ENCODE measurements at places on chromosomes 5 and 9.

GRCh38 chr5:137075163-137075970 is 423.8 kb downstream of the SPOCK1 start:
- DNase-seq = peak; percentile 79

- DNase-seq = no peak
Observed at GRCh38 chr9:2872931-2873323, 29.0 kb upstream of the PUM3 start.

DNA sequence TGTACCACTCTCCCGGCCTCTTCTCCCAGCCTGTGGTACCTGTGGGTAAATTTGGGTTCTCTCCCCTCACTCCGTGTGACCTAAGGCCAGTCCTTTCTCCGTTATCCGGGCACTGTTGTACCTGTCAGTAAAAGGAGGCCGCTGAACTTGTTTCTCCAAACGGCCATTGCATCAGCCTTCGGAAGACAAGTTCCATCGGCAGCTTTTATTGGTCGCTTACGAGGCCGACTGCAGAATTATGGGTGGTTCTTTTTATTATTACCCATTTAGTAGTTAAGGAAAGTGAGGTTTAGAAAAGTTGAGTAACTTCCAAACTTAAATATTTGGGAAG is 558 bp downstream of the GRPEL2 start:
- peak; percentile 48 for DNase-seq

- peak; percentile 68 for DNase-seq
Observed at GRCh38 chr9:98248737-98249474, 6.5 kb downstream of the TBC1D2 start.

GRCh38 chr5:140801494-140801841 is 611 bp downstream of the PCDHA3 start:
- DNase-seq = no peak

DNA sequence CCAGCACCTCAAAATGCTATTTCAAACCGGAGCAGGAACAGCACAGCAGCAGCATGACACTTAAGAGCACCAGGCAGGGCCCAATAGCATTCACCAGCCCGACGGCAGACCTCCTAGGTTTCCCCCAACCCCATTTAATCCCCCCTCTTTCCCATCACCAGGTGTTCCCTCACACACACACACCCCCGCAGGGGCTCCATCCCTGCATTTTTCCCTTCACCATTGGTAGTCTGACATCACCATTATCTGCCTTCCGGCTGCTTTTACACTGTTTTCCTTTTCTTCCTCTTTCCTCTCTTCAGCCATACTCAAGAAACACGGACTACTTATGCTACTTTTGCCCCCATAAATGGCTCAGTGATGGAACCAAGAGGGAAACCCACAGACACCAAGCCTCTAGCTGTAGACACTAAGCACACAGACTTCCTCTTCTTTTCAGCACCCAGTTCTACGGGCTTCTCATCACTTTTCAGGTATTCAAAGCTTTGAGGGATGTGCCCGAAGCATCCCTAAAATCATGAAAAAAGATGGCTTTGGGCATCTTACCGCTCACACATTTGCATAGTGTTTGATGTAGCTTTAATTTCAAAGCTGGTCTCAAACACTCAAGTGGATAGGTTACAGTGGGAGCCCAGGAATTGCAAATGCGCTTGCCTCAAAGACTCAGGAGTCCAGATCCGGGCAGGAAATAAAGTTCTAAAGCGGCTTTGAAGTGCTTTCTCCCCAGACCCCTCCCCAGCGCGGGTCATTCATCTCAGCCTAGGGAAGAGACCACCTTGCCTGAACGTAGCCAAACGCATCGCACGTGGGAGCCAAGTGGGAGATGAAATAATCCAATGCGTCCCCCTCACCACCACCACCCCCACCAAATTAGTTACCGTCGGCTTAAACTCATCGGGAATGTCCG is 141.5 kb downstream of the TSSK1B start:
- no peak for DNase-seq

DNA sequence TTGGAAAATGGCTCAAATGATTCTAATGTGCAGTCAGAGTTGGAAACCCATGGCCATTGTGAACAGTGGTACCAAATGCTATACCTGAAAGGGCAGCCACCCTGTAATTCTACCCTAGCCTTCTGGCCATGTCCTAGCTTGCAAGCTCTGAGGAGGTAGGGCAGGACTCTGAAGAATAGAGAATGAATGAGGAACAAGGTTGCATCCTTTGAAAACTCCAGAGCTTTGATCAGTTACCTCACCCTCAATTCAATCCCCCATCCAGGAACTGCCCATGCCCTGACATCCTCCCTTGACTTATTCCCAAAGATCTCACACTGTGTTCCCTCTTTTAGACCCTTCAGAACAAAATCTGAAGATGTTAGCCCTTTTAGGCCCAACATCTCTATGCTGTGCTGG is 17.8 kb upstream of the ERMP1 start:
- no peak for DNase-seq

- DNase-seq = no peak
Observed at GRCh38 chr5:1728846-1729245, 70.8 kb downstream of the MRPL36 start.

DNA sequence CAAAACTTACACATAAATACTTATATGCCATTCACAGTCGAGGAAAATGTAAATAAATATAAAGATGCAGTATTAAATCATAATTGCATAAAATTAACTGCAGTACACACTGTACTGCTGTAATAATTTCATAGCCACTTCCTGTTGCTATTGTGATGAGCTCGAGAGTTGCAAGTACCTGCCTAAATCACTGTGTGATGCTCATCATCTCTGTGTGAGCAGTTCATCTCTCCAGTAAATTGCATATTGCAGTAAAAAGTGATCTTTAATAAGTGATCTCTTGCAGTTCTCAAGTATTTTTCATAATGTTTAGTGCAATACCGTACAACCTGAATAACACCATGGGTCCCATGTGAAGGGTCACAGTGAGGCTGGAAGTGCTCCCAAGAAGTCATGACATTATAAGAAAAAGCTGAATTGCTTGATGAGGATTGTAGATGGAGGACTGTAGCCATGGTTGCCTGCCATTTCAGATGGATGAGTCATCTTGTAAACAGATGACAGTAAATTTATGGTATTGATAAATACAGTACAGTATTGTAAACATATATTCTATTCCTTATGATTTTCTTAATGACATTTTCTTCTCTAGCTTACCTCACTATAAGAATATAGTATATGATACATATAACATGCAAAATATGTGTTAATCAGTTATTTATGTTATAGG is 34.9 kb downstream of the SYK start:
- peak; percentile 39 for DNase-seq

DNA sequence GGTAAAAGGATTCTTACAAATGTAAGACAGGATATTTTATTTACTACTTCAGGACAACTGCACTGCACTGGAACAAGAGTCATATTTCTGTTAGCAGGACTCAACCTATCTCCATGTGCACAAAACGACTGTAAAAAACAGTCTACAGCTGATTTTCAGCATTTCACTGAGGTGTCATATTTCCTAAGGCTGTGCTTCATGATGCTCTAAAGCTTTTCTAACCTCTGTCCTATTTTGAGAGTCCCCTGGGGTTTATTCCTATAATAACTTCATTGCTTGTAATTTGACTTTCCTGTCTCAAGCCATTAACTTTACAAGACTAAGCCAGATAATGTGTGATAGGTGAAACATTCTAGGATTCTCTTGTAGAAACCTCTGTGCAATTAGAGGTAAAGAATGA is 472.3 kb downstream of the HINT1 start:
- DNase-seq = no peak

GRCh38 chr9:101764472-101764871 is 26.0 kb upstream of the GRIN3A start:
- DNase-seq = no peak

GRCh38 chr9:127199001-127199791 is 65.4 kb upstream of the GARNL3 start:
- peak; percentile 56 for DNase-seq

GRCh38 chr9:105912863-105913516 is 218.6 kb downstream of the TMEM38B start:
- peak; percentile 10 for DNase-seq

GRCh38 chr5:143946837-143947236 is 134.9 kb downstream of the HMHB1 start:
- no peak for DNase-seq

- DNase-seq = peak; percentile 51
Observed at GRCh38 chr5:96936431-96937320, 796 bp downstream of the LNPEP start.

DNA sequence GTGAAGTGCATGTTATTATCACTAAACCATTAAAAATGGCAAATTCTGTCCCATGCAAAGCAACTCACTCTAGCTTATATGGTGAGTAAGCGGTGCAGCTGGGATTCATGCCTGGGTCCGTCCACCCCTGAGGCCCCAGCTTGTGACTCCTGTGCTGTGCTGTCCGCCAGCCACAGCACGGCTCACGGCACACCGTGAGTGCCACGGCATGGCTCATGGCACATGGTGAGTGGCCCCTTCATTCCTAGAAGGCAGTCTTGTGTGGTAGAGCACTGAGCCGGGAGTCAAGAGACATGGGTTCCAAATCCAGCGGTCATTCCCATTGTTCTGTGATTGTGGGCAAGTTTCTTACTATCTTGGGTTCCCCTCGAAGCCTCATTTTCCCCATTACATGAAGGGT is 18.8 kb downstream of the RGS3 start:
- DNase-seq = no peak

- DNase-seq = no peak
Observed at GRCh38 chr5:40235471-40236400, 444.0 kb upstream of the PTGER4 start.

DNA sequence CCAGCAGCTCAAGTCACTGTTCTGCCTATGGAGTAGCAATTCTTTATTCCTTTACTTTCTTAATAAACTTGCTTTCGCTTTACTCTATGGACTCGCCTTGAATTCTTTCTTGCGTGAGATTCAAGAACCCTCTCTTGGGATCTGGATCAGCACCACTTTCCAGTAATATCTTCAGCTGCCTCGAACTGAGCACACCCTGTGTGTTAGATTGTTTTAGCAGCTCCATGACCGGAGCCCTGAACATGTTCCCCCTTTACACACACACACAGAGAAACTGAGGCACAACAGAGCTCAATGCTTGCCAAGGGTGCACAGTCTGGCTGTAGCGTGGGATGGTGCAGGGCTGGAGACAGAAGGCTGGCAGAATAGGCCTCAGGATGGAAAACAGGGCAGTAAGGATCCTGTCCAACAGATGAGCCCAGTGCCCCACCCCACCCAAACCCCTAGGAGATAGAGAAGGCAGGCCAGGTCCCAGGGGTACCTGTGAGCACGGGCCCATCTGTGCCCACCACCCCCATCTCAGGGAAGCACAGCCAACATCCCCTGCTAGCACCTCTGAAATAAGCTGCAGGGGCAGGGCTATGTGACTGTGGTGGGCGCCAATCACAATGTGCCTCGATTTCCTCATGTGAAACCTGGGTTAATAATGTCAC is 27.9 kb downstream of the BICD2 start:
- DNase-seq = no peak

DNA sequence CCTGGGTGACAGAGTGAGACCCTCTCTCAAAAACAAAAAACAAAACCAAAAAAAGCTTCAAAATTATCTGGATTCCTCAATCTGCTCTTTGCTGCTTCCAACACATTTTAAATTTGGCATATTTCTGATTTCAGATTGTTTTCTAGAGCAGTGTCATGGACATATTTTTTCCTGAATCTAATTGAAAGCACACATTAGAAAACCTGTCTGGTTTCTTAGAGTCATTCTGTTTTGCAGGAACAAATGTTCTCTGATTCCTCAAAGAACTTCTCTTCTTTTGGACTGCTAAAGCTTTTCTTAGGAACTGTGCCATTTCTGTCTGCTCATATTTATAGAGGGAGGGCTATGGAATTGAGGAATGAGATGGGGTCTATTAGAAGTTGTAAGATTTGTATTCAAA is 81.6 kb downstream of the RAI14 start:
- no peak for DNase-seq

DNA sequence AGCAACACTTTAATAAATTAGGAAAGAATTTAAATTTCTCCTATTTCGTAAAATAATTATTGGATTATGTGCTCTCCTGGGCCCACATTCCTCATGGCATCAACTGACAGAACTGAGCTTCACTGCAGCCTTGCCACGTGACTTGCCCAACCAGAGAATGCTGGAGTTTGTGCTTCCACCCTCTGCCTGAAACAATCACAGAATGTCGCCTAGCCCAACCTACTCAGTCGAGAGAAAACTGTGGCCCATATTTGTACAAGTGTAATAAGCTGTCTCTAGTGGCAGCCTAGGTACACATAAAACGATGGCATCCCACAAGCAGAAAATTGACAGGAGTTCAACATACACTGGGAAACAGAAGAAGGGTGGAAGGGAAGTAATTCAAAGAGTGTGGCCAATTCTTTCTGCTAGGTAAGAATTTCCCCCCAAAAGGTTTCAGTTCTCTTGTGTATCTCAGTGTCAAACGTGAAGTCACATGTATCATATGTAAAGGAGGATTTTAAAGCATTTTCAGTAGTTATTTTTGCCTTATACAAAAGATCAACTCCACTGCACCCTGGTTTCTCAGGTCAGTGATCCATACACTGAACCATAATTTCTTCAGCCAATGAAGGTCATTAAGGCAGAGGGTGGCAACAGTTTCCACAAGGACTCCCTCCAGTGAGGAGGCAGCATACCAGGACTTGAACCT is 41.7 kb downstream of the ZNF608 start:
- DNase-seq = no peak

DNA sequence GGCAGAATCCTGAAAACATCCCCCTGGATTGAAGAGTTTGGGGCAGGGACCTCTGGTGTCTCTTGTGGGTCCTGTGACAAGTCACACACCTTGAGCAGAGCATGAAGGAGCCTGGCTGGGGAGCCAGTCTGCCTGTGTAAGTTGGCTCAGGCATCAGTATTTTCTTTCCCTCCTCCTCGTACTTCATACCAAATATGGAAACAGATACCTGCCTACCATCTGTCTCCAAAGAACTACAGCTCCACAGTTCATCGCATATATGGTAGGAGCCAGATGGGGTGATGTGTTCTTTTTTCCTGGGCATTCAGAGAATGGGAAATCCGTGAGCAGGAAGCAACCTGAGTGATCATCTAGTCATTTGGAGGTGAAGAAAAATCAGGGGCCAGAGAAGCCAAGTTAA is 177.3 kb upstream of the RAD23B start:
- DNase-seq = no peak

GRCh38 chr5:155040984-155041653 is 27.6 kb downstream of the KIF4B start:
- DNase-seq = no peak

DNA sequence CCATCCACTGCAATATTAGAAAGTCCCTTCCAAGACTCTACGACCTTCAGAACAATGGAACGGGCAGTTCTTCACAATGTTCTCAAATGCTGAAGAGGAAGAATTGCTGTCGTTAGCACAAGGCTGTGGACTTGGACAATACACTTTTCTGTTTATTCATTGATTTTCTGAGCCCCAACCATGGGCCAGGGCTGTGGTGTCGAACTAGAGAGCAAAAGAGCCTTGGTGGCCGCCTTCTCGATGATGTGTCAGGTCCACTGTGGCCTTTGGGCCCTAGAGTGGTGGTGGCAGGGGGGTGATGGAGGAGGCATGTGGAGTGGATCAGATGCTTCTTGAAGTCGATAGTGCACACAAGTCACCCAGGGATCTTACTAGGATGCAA is 18.5 kb upstream of the KIF12 start:
- no peak for DNase-seq

GRCh38 chr9:98804083-98804482 is 3.4 kb upstream of the GALNT12 start:
- DNase-seq = no peak

- DNase-seq = peak; percentile 16
Observed at GRCh38 chr5:132011622-132012343, at the start of gene ACSL6. ACSL6 (minus strand) TSS chr5:132011658; CDS start chr5:132011553, 105 bp downstream.

GRCh38 chr9:3989915-3990314 is 310.0 kb downstream of the GLIS3 start:
- no peak for DNase-seq

All from SW480 (cell line).